ENCODE measurements at places on chromosomes 13 and 19.

DNA sequence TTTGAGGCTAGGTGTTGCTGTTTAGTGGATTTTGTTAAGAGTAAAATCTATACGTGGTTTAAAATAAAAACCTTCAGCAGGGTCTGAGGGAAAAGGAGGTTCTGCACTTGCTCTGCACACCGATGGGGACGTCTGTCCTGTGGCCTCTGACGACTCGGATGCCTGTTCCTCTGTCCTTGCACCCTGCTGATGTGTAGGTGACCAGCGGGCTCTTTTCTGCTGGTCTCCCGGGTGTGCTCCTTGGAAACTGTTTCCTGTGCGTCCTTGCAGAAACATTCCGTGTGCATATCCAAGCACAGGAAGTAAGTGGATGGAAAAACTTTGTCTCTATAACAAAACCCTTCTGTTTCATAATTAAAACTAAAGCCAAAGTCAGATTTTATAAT, 3.8 kb downstream of the ATP4B start:
- no peak for DNase-seq

DNA sequence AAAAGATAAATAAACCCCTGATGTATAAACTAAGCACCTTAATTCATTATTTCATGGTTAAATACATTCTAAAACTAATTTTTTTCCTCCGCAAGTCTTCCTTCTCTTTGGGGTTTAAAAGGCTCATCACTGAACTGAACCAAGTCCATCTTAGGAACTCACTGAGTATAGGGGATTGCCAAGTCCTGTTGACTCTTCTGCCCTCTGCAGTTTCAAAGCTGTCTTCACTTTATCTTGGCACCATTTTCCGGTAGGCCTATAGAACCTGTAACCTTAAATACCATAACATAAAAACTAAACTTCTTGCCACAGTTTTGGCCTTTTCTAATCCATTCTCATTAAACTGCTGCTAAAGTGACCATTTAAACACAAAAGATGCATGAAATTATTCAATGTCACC, 66.5 kb upstream of the USPL1 start:
- DNase-seq: no peak

DNA sequence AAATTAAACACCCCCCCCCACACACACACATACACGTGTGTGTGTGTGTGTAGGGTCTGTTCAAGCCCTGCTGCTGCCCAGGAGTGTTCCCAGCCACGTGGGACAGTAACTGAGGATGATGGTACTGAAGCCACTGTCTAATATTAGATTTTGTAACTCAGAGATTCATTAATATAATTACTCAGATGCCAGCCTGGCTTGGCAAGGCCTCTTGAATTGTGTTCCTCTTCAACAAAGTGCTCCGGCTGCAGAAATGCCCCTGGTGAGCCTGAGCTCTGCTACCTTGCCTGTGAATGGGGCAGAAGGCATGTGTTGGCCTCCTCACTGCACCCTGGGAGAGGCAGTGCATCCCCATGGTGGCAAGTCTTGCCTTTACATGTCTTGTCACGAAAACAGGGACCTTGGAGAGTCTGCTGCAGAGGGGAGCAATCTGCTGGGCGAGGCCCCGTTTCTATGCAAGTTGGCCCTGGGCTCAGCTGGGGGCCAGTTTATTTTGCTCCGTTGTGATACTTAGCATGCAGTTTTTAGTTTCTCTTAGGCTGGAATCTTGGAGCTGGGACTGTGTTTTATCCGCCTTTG, 44.0 kb downstream of the NFIX start:
- DNase-seq: no peak

DNA sequence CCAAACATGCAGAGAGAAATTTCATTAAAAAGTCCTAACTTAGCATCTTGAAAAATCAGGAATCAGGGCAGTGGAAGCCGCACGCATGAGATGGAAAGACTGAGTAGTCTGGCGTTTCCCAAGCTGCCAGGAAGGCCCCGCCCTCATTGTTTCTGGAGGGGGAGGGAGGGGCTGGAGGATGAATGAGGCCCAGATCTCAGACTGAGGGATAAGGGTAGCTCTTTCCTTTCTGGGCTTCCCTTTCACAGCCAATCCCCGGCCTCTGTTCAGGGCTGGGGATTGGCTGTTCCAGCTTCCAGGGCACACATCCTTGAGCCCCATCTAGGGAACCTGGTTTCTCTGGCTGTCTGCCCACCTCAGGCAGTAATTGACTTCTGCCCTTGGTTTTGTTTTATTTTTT, 7.3 kb downstream of the C19orf53 start:
- DNase-seq: no peak

DNA sequence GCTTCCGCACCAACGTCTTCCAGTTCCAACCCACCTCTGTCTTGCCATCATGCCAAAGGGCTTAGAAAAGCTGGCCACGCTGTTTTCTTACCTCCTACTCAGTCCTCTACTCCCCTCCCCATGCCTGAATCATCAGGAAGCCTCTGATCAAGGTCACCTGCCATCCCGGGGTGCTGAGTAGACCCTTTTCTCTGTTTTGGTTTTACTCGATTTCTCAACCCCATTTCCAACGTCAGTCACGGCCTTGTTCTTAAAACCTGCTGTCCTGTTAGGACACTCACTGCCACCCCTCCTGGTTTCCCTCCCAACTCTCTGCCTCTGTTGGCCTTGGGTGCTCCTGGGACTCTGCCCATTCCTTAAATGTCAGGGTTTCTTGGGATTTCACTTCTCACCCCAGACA, 350.1 kb downstream of the FOXO1 start:
- peak; percentile 28 for DNase-seq

- DNase-seq: peak; percentile 34
These were observed 40.3 kb downstream of the RCBTB2 start for GRCh38 chr13:48492470-48493065.

- no peak for DNase-seq
These were observed 112.5 kb upstream of the TSC22D1 start for GRCh38 chr13:44688652-44689051.

Measured in stimulated activated CD8-positive, alpha-beta memory T cell treated with anti-CD3 and anti-CD28 coated beads, Interleukin-2, amount 100 ng/mL, for 48 hours (primary cell).